Right atrium auricular region (tissue), 2 donors: ENCODE measurements at places on chromosomes 6 and 20.
A peak's percentile ranks its signal among the peaks of the same experiment; 100 is the strongest.

DNA sequence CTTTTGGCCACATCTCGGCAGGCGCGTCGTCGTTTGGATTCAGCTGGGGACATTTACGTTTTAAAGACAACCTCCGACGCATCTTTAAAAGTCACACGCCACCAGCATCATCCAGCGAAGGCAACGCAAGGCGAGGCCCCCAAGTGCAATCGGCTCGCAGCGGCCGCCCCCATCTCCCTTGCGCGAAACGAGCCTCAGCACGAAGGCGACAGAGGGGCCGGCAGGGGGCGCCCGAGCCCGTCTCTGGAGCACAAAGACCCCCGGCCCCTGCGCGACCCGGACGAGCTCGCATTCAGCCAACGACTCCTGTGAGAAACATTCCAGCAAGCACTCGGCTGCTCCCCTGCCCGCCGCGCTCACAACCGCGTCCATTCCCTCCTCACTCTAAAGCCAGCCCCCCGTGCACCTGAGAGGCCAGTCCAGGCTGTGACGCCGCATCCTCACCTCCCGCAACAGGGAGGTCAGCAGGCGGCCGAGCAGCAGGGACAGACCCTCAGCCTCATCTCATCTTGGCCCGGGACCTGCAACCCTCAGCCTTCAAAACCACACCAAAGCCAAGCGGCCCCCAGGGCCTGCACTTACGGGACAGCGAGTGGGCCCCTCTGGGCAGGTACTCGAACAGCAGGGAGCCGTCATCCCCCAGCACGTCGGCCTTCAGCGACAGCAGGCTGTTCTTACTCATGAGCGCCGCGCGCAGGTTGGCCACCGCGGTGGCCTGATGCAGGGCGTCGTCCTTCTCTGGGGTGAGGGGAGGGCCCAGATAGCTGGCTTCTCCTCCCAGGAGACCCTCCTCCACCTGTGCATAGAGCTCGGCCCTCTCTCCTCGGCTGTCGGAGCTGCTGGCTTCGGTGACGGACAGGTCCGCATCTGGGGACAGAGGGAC, 35.8 kb downstream of the SLC2A4RG start:
- peaks cover 6% of the 10 kb centered on the region for H3K36me3 ChIP-seq
- H3K4me3 ChIP-seq, result peak overlapping the region; percentile 15
- DNase-seq, result no peak

- no peak overlapping the region for H3K4me3 ChIP-seq
- DNase-seq, result no peak
- H3K36me3 ChIP-seq, result no peaks in the 10 kb centered on the region
- H3K27ac ChIP-seq, result no peak overlapping the region
- no peaks in the 10 kb centered on the region for H3K4me1 ChIP-seq
- H3K27me3 ChIP-seq, result no peaks in the 10 kb centered on the region
Observed at GRCh38 chr6:161407581-161407980, 133.7 kb upstream of the AGPAT4 start.

- no peaks in the 10 kb centered on the region for H3K27me3 ChIP-seq
- no peaks in the 10 kb centered on the region for H3K36me3 ChIP-seq
- no peaks in the 10 kb centered on the region for H3K4me1 ChIP-seq
- no peak overlapping the region for H3K4me3 ChIP-seq
- H3K27ac ChIP-seq, result no peak overlapping the region
Observed at GRCh38 chr6:131656667-131657066, 19.6 kb downstream of the ENPP3 start.

DNA sequence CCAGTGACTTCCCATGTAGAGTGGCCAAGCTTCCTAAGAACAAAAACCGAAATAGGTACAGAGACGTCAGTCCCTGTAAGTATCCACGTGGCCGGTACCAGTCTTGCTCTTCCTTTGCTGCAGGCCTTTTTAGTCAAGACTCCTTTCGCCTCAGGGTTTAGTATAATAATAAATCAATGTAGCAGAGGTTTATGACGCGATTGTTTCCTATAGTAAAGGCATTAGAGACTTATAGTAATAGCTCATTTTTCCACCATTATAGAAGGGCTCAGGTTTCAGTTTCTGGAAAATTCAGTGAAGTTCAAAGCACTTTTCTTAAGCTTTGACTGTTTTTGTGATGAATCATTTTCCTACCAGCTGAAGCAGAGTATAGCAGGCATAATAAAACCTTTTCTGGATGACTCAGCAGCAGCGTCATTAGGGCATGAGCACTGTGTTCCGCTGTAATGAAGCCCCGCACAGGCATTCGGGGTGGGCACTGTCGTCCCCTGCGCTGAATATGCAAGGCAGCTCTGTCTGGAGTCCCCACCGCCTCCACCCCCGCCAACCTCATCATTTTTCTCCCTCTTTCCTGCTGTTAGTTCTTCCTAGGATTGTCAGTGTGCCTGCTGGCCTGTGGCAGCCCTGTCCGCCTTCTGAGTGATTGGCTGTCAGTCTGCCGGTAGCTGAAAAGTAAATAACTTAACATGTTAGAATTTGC, 51.3 kb downstream of the PTPN1 start:
- DNase-seq, result peak; percentile 50
- no peak overlapping the region for H3K4me3 ChIP-seq
- H3K27ac ChIP-seq, result peak overlapping the region; percentile 28
- peaks cover 26% of the 10 kb centered on the region for H3K36me3 ChIP-seq

DNA sequence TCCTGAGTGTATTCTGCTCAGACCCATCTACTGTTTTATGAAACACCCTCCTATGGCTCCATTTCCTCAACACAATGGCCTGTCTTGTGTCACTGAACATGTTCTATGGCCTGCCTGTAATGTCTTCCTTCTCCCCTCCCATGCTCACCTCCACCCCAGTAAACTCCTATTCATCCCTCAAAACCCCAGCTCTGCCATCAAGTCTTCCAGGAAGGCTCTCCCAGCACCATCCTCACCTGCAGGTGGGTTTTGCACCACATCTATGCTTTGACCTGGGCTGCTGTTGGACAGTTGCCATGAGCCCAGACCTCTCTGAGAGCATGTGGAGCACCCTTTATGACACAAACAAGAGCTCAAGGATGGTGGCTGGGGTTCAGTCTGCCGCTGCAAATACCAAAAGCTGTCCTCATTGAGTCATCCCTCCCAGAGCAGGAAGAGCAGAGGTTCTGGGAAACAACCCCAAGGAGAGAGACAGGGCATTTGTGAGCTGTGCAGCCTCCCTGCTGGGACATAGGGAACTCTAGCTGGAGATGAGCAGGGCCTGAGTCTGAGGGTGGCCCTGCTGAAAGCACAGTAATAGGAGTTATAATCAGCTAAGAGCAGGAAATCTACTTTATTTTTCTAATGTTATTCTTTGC, 93.8 kb upstream of the CD93 start:
- no peak for DNase-seq
- H3K27ac ChIP-seq, result peak overlapping the region; percentile 51
- peaks cover 19% of the 10 kb centered on the region for H3K4me1 ChIP-seq
- H3K27me3 ChIP-seq, result no peaks in the 10 kb centered on the region
- H3K36me3 ChIP-seq, result no peaks in the 10 kb centered on the region
- H3K4me3 ChIP-seq, result no peak overlapping the region

DNA sequence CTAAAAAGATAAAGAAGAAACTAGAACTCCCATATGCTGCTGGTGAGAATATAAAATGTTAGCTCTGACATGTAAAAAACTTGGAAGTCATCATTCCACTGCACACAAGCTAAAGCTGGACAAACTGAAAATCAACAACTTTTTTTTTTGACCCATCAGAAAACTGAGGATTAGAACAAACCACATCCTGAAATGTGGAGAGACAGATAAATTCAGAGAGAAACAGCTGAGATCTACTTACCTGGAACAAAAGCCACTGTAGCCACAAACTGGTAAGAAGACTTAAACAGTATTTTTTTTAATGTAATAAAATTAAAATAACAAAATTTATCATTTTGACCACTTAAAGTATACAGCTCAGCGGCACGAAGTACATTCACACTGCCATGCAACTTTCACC, 408.5 kb upstream of the RGS17 start:
- no peaks in the 10 kb centered on the region for H3K27me3 ChIP-seq
- H3K27ac ChIP-seq, result no peak overlapping the region
- no peaks in the 10 kb centered on the region for H3K4me1 ChIP-seq

DNA sequence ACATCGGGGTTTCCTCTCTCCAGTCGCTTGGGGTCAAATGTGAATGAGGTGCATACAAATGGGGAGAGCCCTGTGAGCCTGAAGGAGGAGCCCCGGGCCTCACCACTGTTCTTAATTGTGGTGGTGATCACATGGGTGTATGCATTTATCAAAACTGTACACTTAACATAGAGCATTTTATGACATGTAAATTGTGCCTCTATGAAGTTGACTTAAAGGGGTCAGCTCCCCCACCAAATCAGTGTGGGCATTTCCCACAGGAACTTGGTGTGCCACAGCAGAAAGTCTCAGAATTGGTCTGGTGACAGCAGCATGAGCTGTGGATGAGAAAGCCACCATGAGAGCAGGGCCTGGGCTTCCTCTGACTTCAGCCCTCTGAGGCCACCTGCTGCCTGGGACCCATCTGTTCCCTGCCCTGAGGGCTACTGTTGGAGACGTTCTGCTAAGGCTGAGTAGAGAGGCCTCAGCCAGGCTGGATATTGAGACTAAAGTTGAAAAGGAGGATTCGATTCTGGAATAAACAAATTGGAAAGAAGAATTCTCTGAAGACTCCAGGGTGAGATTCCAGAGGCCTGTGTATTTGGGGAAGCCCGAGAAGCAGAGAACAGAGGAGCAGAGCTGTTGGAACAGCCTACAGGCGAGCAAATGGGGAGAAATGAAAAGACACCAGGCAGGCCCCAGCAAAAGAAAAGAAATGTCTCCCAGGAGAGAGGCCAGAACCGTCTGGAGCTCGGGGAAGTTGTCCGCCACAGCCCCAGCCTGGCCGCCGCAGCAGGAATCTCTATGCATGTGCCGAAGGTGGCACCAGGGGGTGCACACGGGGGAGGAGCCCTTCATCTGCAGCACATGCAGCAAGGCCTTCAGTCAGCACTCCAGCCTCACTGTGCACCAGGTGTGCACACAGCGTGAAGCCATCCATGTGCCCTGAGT, 37.6 kb upstream of the XRN2 start:
- no peaks in the 10 kb centered on the region for H3K27me3 ChIP-seq
- no peaks in the 10 kb centered on the region for H3K4me1 ChIP-seq
- H3K27ac ChIP-seq, result no peak overlapping the region
- H3K4me3 ChIP-seq, result no peak overlapping the region
- DNase-seq, result no peak

DNA sequence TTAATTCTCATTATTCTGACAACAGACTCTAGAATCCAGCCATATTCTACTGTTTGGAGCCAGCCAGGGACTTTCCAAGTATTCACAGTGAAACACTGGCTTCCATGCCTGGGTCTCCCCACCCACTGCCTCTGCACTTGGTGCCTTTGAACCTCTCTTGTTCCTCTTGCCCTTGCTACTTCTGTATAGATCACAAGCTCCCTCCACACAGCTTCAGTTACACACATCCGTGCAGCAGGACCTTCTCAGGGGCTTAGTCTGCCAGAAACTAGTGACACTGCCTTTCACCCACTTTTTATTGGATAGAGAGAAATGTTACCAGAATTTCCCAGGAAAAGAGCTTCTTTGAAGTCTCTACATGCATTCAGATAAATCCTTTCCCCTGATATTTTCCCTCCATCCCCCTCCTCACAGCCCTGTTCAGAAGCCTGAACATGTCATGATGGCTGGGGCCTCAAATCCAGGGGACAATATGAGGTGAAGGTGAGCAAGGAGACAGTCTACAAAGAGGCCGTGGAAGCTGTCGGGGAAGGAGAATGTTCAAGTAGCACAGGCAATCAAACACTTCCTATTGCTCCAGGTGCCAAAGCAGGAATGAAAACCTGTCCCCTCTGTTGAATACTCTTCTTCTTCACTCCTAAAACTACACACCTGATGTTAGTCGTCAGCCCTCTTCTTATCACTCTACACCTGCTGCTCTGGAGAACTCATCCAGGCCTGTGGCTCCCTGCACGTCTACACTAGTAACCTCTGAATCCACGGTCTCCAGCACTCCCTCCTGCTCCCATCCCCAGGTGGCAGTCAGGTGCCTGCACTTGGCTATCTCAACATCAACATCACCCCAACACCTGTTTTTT, 20.2 kb upstream of the HLA-DOA start:
- no peaks in the 10 kb centered on the region for H3K4me1 ChIP-seq
- DNase-seq, result no peak
- H3K27ac ChIP-seq, result peak overlapping the region; percentile 61

- peaks cover 36% of the 10 kb centered on the region for H3K36me3 ChIP-seq
- DNase-seq, result no peak
- no peaks in the 10 kb centered on the region for H3K4me1 ChIP-seq
Observed at GRCh38 chr20:32314768-32315167, 37.3 kb downstream of the KIF3B start.

DNA sequence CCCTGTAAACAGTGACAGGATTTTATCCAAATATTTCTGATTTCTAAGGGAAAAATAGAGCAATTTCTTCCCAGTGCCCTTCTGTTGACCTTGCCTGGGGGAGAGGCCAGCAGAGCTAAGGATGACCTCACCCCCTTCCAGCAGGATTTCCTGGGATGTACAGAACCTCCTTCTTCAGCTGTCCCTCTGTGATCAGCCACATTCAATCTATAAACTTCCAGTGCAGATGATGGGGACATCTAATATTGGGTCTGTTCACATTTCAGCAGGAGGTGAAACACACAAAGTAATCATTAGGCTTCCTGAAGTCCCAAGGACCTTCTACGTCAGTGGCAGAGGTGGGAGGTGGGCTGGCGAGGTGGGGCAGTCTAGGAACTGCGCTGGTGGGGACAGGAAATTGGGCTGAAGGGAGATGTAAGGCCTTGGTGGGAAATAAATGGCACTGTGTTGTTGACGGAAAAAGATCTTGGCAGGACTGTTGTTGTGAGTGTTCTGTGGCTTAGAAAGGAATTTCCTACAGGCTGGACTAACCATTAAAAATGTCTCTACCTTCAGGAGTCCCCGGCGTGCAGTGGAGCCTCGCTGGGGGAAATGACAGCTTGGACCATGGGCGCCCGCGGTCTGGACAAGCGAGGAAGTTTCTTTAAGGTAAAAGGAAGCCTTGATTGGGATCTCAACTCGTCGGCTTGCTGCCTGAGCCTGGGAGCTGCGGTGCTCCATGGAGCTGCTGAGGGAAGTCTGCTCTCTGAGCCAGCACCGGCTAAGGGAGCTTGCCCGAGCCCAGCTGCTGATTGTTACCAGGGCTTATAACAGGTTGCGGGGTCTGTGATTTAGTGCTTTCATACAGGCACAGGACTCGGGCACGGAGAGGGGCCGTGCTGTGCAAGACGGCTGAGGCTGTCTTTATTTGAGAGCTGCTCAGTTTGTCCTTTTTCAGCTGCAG, 127.9 kb upstream of the NAA20 start:
- peak overlapping the region; percentile 28 for H3K4me3 ChIP-seq
- no peaks in the 10 kb centered on the region for H3K27me3 ChIP-seq
- DNase-seq, result peak; percentile 70
- H3K36me3 ChIP-seq, result peaks cover 21% of the 10 kb centered on the region
- peaks cover 54% of the 10 kb centered on the region for H3K4me1 ChIP-seq

DNA sequence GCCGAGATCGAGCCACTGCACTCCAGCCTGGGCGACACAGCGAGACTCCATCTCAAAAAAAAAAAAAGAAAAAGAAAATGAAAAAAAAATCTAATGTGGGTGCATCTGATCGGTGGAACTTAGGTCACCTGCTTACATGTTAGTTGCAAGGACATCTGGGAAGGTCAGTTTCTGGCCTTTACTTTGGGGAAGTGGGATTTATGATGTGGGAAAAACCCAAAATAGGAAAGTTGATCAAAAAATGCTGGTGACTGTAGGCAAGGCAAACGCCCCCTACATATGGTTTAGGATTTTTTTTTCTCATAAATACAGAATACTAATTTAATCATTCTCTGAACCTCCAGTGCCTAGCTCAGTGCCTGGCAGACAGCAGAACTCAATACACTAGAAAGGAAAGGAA, 69.2 kb upstream of the PIM1 start:
- no peak overlapping the region for H3K27ac ChIP-seq
- H3K27me3 ChIP-seq, result no peaks in the 10 kb centered on the region
- no peaks in the 10 kb centered on the region for H3K36me3 ChIP-seq
- no peaks in the 10 kb centered on the region for H3K4me1 ChIP-seq
